Dorsolateral prefrontal cortex (tissue), 122 donors: ENCODE measurements at places on chromosomes 1 and 21.

- DNase-seq, result no peak
These were observed 73.0 kb downstream of the RBM11 start for GRCh38 chr21:14288922-14289321.

GRCh38 chr1:27856561-27857343 is 15.6 kb upstream of the THEMIS2 start:
- no peak for DNase-seq

GRCh38 chr1:55823541-55824250 is 608.5 kb upstream of the USP24 start:
- DNase-seq, result no peak

DNA sequence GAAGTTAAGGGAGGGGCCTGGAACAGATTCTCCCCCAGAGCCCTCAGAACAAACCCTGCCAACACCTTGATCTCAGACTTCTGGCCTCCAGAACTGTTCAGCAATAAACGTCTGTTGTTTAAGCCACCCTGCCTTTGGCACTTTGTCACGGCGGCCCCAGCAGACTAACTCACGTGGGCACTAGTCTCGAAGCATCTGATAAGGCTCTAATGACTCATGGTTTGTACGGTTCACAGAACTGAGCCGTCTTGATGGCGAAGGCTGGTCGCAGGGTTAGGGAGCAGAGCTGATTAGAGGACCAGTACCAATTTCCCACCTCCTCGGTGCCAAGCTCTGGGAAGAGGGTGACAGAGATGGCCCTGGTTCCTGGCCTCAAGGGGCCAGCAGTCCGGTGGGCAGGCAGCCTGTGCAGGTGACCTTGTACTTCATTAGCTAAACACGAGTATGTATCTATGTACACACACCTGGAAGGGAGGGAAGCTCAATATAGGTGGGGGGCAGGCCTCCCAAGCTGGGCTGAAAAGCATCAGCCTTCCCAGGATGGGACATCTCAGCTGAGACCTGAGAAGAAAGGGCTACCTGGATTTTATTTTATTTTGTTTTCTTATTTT is 112.8 kb downstream of the MRPS6 start:
- DNase-seq, result no peak
